ENCODE measurements at places on chromosomes 7 and 10.

GRCh38 chr10:101709359-101710058, 14.5 kb upstream of the FBXW4 start:
- no peak for DNase-seq

GRCh38 chr10:79090134-79090803, 21.5 kb downstream of the ZMIZ1 start:
- DNase-seq, result no peak

GRCh38 chr7:5063698-5064097, 18.0 kb downstream of the RBAK start:
- DNase-seq, result no peak

- DNase-seq, result no peak
These were observed 105.7 kb upstream of the SEC61G start for GRCh38 chr7:54864663-54865062.

DNA sequence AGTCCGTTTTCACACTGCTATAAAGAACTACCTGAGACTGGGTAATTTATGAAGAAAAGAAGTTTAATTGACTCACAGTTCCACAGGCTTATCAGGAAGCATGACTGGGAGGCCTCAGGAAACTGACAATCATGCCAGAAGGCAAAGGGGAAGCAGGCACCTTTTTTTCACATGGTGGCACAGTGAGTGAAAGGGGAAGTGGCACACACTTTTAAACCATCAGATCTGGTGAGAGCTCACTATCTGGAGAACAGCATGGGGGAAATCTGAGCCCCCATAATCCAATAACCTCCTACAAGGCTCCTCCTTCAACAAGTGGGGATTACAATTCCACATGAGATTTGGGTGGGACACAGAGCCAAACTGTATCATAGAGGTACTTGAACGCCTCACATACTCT, 30.0 kb downstream of the AGR3 start:
- no peak for DNase-seq

- DNase-seq, result peak; percentile 85
These were observed 33.8 kb downstream of the VOPP1 start for GRCh38 chr7:55538538-55538937.

GRCh38 chr7:142939226-142939910, at the start of gene LLCFC1:
LLCFC1 (plus strand) TSS chr7:142939484; CDS start chr7:142939622, 138 bp downstream.
- no peak for DNase-seq

- peak; percentile 86 for DNase-seq
These were observed 7.8 kb downstream of the TES start for GRCh38 chr7:116218051-116218645.

- no peak for DNase-seq
These were observed 21.9 kb upstream of the CPN1 start for GRCh38 chr10:100103581-100103980.

GRCh38 chr10:128710098-128710797, 584.0 kb upstream of the MKI67 start:
- DNase-seq, result no peak

- no peak for DNase-seq
These were observed 156.7 kb upstream of the PFKP start for GRCh38 chr10:2910656-2911055.

DNA sequence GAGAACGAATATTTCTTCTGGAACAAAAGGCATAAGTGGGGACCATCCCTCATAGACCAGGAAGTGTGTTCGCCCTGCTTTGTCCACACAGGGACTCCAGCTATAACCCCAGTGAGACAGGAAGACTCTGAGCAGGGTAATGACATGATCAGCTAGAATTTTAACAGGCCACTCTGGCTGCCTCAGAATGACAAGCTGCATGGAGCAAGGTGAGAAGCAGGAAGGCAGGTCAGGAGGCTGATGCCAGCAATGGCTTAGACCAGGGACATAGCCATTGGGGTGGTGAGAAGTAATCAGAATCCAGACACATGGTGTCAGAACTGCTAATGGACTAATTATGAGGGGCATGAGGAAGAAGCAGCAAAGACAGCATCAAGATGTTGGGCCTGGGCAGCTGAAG, 264.6 kb downstream of the GRID1 start:
- DNase-seq, result no peak

DNA sequence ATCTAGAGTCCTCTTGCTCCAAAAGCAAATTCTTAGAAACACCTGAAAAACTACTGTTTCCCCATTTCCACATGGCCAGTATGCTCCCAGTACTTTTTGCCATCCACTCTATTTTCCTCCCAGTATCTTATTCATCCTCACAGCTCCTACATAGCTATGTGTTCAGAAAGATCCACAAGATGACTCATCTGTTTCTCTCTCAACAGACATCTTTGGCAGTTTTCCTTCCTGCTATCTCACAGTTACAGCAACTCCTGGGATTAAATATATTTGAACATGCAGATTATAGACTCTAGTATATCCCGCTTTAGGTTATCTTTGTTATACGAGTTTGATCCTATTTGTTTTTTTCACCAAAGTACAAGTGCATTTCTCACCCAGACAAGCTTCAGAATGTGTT, 675.6 kb upstream of the POT1 start:
- no peak for DNase-seq

DNA sequence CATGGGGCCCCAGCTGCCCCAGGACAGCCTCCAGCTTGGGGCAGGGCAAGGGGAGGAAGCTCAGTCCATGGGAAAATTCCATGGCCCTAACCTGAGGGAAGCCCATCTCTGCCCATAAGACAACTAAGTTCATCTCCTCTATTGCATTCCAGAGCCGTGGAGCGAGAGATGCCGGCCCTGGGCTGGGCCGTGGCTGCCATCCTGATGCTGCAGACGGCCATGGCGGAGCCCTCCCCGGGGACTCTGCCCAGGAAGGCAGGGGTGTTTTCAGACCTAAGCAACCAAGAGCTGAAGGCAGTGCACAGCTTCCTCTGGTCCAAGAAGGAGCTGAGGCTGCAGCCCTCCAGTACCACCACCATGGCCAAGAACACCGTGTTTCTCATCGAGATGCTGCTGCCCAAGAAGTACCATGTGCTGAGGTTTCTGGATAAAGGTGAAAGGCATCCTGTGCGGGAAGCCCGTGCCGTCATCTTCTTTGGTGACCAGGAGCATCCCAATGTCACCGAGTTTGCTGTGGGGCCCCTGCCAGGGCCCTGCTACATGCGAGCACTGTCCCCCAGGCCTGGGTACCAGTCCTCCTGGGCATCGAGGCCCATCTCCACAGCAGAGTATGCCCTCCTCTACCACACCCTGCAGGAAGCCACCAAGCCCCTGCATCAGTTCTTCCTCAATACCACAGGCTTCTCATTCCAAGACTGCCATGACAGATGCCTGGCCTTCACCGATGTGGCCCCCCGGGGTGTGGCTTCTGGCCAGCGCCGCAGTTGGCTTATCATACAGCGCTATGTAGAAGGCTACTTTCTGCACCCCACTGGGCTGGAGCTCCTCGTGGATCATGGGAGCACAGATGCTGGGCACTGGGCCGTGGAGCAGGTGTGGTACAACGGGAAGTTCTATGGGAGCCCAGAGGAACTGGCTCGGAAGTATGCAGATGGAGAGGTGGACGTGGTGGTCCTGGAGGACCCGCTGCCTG, 4.3 kb downstream of the AOC1 start:
- no peak for DNase-seq

- DNase-seq, result no peak
These were observed 1.2 kb downstream of the MCU start for GRCh38 chr10:72692994-72693781.

DNA sequence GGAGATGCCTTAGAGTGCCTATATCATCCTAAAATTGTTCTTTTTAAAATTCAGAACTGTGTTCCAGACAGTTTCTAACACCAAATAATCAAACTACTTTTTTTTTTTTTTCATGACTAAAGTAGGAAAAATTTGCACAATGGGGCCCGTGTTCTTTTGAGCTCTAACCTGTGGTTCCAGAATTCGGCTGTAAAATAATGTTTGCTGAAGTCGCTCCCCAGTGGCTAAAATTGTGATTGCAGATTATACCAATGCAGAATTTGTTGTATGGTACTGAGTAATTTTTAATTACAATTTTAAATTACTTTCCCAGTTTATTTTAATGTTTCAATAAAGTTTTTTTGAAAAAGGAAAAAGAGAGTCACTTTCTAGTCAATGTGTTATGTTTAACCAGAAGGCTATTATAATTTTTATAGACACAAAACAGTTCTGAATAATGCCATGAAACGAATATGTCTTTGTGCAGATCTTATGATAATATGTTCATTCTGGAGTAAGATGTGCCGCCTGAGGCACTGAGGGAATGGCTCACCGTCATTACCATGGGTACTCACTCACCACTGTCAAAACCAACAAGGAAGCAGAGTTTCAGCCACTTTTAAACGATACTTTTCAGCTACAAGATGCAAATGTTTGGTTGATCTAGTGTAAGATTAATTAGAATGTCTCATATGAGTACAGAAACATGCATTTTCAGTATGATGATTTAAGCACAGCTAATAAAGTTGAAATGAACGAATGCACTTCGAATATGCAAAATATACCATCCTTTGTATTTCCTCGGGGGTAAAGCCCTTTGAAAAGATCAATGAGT, 173.6 kb downstream of the PRKCQ start:
- no peak for DNase-seq

- no peak for DNase-seq
These were observed 40.0 kb upstream of the NPFFR1 start for GRCh38 chr10:70323697-70324338.

DNA sequence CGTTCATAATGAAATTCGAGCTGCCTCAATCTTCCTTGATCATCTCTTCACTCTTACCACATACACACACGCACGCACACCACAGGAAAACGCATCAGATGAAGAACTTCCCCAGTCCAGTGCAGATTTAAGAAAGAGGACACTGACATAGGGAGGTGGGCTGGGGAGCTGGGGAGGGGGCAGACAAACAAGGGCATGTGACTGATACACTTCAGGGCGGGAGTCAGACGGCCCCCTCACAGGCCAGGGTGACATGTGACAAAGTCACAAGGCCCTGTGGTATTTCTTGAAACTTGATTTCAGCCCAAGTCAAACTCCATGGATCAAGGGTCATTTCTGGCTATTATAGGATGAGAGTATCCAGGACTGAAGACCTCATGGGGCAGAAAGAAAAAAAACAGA, 82.6 kb downstream of the KCNMA1 start:
- no peak for DNase-seq

DNA sequence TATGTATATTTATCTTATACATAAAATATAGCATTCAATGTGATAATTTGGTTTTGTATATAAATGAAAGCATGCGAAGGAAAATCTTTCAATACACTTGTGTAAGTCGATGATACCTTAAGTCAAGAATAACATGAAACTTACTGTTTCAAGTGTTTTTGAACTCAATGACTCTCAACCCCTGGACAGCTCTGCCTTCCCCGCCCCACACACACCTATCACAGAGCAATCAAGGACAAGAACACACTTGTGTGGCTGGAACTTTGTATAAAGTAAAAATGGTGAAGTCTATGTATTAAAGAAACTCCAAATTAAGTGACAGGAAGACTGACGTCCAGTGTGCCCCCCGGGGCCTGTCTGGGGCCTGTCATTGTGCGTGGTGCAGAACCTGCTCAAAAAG, 478.6 kb upstream of the AKR1E2 start:
- DNase-seq, result no peak
